NCI-H2081 (cell line): ENCODE measurements at places on chromosomes 2 and 18.
A peak's percentile ranks its signal among the peaks of the same experiment; 100 is the strongest.

DNA sequence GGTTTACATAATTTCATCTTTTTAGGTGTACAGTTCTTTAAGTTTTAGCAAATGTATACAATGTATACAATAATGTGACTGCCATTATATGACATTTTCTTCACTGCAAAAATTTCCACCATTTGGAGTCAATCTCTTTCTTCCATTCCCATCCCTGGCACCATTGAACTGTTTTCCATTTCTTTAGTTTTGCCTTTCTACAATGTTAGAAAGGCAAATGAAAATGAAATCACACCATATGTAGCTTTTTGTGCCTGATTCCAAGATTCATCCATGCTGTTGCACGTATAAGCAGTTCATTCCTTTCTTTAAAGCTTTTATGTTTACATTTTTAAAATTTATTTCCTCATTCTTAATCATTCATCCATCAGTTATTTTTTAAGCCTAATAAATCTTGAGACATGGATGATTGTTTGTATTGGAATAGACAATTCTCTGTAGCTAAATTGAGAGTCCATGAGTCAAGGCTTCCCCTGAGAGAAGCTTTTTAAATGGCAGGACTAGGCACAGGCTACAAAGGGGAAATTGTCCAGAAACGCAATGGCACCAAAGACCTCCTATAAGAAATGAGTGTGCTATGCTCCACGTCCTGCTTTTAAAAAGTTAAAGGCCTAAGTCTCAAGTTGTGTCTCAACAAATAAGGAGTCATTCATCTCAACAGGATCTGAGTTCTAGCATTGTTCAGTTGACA is 8.7 kb upstream of the COL5A2 start:
- no peak for DNase-seq

- no peak for DNase-seq
Measured at GRCh38 chr18:9827211-9827792, 58.5 kb upstream of the TXNDC2 start.

DNA sequence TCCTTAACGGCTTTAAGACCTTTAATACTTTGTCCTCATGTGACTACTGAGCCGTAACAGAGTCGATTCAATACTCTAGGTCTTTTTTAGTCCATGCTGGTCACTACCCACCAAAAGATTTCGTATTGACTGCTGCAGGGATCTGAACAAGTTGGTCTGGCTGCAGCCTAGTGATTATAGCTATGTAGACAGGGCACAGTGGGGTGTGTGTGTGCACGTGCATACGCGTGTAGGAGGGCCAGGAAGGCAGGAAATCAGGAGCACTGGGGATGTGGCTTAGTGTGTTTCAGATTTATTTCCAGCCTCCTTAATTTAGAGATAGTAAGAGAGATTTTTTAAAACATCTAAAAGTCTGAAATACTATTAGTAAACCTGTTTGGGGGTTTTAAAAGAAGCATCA is 161.4 kb downstream of the MYO3B start:
- DNase-seq: peak; percentile 76

- DNase-seq: no peak
Measured at GRCh38 chr2:237577956-237578870, 11.8 kb downstream of the PRLH start.

- DNase-seq: no peak
Measured at GRCh38 chr2:214742119-214742518, 67.4 kb downstream of the BARD1 start.

- DNase-seq: no peak
Measured at GRCh38 chr18:62717925-62718800, 2.8 kb downstream of the PHLPP1 start.

DNA sequence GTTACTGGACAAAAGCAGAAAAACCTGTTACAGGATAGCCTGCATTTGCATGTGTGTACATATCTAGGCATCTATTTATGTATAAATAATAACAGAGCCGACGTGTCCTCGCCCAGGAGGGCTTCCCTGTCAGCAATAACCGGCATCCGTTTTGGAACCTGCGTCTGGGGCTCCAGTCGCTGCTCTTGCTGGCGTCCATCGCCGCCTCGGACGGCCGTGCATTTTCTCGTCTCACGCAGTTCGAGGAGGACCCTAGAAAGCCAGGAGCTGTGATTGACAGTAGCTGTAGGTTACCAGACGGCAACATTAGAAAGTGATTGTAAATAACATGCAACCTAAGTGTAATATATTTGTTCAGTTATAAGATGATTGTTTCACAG is 132.6 kb downstream of the NFATC1 start:
- no peak for DNase-seq

GRCh38 chr2:67079729-67080128 is 317.4 kb upstream of the ETAA1 start:
- no peak for DNase-seq

DNA sequence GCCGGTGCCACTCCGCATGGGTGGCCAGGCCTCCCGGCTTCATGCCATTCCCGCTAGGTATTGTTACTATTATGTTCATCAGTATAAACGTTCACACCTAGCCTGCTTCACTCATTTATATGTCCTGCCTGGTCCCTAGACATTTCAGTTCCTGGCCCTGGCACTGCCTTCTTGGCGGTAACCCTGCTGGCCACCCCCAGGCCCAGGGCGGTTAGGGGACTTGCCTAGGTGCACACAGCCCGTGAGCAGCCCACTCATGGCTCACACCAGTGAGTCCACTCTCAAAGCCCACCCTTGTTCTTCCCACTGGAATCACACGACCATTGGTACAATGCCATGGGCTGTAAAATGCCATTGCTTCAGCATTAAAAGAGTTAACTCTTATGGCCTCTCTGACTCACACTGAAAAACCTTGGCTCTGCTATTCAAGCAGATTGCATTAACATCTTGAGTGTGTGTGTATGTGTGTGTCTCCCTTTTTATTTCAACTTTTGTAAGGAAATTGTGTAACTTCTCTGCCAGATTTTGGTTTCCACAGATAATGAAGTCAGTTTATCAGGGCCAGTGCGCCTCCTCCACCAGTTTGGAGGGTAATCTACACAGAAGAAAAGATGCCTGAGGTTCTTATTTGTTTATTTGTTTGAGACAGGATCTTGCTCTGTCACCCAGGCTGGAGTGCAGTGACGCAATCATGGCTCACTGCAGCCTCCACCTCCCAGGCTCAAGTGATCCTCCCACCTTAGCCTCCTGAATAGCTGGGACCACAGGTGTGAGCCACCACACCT is 74.2 kb downstream of the RAB31 start:
- no peak for DNase-seq

GRCh38 chr18:58177004-58177717 is 133.1 kb downstream of the NEDD4L start:
- DNase-seq: no peak

DNA sequence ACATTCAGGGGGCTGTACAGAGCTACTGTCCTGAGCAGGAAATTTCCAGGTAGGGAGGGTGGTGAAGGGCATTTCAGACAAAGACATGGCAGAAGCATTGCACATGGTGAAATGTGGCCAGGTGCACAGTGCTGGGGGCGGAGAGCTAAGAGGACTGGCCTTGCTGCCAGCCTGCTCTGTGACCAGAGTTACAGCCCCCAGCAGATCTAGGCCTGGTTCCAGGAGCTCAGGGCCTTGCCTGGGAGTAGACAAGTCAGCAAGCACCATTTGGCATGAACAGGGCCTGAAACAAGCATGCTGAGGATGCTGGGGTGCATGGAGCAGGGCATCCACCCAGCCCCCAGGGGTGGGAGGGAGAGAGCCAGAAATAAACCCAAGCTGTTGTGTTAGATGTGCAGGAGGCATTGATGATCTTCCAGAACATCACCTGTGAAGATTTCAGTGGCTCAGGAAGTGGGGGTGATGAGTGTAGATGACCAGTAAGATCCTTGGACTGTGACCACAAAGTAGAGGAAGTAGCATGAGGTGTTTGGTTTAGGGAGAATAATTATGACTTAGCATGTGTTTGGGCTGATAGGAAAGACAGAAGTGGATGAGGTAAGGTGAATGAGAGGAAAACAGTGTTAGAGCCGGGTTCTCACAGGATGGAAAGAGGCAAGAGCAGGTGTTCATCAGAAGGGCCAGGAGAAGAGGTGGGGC is 61.1 kb downstream of the COA5 start:
- no peak for DNase-seq

DNA sequence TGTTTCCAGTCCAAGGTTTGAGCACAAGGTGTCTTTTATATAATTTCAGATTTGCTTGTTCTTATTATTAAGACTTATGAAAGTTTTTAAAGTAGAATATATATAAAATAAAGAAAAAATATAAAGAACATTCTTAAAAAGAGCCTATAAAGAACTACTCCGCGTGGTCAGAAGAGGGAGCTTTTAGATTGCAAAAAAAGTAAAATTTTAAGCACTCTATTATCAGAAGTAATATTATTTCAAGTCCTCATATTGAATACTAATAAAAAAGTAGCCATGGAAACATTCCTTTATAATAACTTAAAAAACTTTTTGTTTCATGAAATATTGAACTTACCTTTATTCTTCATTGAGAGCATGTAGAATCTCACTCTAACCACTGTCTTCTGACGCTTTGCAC is 51.4 kb downstream of the LINC00305 start:
- no peak for DNase-seq

GRCh38 chr18:76351961-76352581 is 143.0 kb downstream of the ZNF516 start:
- peak; percentile 76 for DNase-seq

DNA sequence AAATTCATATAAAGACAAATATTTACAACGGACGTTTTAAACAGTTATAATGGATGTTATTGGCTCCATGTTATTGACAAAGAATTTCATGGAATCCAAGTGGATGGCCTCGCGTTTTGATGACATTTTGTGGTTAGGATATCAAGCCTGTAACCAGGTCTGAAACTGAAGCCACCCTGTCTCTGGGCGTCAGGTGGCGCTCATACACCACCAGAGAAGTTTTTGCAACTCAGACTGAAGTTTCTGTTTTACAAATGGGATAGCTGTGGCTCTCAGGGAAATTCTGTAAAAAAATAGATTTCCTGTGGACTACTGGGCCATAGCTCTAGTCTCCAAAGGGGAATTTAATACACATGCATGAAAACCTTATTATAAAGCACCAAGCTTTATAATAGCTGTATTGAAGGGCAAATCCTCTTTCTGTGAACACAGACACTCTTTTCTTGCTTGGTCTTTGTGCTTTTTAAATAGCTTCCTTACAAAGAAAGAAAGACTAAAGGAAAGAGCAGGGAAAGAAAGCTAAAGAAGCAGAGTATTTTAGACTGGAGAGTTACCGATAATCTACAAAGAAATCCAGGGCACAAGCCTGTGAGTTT is 86.7 kb downstream of the C18orf54 start:
- DNase-seq: peak; percentile 22

DNA sequence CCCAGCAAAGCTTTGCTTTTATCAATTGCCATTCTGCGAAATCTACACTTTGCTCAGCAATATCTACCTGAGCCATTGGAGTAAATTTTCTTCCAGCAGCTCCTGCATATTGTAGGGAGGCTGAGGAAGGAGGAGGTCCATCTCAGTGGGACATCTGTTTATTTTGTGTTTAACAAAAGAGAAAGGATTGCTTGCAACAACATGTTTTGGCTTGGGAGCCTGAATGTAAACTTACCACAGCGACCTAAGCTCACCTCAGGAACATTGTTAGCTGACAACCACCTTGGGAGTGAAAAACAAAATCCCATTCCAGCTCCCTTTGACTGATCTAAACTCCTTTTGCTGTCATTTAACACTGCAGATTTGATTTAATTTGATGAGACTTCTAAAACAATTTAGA is 356.1 kb downstream of the SS18 start:
- DNase-seq: peak; percentile 10

DNA sequence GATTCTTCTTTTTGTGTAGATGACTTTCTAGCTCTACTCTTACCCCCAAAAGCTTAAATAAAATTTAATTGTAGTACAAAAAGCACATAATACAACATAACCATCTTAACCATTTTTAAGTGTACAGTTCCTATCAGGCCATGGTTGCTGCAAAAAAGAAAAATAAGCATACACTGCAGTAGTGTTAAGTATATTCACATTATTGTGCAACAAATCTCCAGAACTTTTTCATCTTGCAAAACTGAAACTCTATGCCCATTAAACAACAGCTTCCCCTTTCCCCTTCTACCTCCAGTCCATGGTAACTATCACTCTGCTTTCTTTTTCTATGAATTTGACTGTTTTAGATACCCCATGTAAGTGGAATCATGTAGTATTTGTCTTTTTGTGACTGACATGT is 18.1 kb downstream of the PPM1B start:
- DNase-seq: no peak

DNA sequence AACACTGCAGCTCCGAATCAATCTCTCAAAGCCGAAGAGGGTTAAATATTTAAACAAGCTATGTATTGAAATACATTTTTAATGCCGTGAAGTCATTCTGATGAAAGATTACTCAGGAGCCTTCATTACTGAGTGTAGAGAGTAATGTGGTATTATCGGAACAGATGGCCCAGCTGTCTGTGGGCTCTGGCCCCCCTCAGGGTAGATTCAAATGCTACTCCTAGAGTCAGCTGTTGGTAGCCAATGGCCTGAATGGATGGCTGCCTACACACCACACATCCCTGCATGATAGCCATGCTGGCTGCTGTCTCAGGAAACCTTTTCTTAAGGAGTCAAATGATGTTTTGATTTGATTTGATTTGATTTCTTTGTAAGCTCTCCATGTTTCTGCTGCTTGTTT is 732.3 kb upstream of the CELF4 start:
- DNase-seq: no peak

- DNase-seq: no peak
Measured at GRCh38 chr2:229454934-229455631, 184.0 kb upstream of the PID1 start.

DNA sequence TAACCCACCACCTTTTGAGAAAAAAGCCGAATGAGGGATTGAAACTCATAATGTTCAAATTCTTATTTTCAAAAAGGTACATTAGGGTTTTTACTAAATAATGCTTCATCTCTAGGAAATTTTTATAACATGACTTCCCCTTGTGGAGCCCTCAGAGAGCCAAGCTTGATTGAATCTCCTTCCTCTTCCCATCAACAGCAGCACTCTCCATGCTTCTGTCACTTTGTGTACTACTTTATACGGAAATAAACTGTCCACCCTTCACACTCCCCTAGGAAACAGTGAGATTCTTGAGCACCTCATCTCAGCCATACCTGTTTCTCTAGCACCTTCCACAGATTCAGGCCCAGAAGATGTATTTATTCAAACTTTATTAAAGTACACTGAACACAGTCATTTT is 51.8 kb downstream of the TFPI start:
- no peak for DNase-seq

DNA sequence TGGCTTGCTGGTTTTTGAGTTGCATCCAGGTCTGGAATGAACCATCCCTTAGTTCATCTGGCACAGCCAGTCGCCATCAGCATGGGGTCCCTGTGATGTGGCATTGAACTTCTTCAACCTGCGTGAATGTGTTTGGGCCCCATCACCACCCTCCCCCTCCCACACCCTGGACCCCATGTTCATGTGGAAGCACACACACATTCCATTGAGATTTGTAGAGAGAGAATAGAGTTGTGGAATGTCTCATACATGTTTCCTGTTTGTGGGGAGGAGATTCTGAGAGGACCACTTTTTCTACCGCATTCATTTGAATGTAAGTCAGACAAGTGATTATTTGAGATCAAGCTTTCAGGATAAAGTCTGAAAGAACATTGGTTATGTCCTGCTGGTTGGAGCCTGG is 117.6 kb upstream of the EML6 start:
- DNase-seq: no peak

- DNase-seq: no peak
Measured at GRCh38 chr2:15754703-15755099, 163.0 kb downstream of the DDX1 start.

GRCh38 chr18:2302012-2302411 is 269.3 kb downstream of the METTL4 start:
- no peak for DNase-seq

- no peak for DNase-seq
Measured at GRCh38 chr2:3532941-3533340, 13.6 kb upstream of the ADI1 start.

GRCh38 chr18:26416652-26417150 is 131.7 kb downstream of the KCTD1 start:
- no peak for DNase-seq
